ENCODE measurements at places on chromosomes 11 and 22.

DNA sequence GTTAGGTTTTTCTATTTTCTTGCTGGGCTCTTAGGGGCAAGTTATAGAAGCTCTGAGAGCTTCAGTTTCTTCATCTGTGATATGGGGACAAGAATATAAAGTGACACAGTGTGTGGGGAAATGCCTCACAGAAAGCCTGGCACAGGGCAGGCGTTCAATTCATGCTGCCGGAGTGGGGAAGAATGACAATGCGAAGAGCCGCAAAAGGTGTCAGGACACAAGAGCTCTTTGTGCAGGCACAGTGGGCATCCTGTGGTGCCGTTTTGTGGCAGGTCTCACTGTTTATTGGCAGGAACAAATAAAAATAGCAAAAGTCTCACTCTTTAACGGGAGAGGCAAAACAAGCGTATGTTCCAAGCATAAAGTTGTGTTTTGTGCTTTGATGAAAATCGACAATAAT lies 112.1 kb downstream of the TIMP3 start:
- DNase-seq = no peak

GRCh38 chr11:15993345-15993744 lies 363.0 kb downstream of the SOX6 start:
- DNase-seq = no peak

DNA sequence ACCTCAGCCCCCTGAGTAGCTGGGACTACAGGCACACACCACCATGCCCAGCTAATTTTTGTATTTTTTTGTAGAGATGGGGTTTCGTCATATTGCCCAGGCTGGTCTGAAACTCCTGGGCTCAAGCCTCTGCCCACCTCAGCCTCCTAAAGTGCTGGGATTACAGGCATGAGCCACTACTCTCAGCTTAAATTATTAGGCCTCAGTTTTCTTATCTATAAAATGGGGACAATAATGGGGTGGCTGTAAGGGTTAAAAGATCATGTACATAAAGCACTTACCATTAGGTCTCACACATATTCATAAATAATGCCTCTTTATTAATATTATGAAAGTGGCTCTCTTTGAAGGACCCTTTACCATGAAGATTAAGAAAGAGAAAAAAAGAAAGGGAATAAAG lies 31.5 kb upstream of the CKAP5 start:
- DNase-seq = no peak

DNA sequence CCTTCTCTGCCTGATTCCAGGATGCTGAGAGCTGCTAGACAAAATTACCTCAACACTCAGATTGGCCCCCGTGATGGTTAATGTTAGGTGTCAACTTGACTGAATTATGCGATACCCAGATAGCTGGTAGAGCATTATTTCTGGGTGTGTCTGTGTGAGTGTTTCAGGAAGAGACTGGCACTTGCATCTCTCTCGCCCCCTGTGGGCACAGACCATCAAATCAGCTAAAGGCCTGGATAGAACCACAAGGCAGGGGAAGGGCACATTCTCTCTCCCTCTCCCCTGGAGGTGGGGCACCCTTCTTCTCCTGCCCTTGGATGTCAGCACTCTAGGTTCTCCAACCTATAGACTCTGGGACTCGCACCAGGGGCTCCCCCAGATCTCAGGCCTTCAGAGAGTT lies 79.7 kb downstream of the KIRREL3 start:
- DNase-seq = no peak

- DNase-seq = no peak
These were observed 12.7 kb downstream of the DDI1 start for GRCh38 chr11:104049116-104049515.

- DNase-seq = no peak
These were observed 8.4 kb downstream of the SELENOO start for GRCh38 chr22:50208939-50209892.

GRCh38 chr11:104451197-104451893 lies 287.4 kb upstream of the PDGFD start:
- no peak for DNase-seq

DNA sequence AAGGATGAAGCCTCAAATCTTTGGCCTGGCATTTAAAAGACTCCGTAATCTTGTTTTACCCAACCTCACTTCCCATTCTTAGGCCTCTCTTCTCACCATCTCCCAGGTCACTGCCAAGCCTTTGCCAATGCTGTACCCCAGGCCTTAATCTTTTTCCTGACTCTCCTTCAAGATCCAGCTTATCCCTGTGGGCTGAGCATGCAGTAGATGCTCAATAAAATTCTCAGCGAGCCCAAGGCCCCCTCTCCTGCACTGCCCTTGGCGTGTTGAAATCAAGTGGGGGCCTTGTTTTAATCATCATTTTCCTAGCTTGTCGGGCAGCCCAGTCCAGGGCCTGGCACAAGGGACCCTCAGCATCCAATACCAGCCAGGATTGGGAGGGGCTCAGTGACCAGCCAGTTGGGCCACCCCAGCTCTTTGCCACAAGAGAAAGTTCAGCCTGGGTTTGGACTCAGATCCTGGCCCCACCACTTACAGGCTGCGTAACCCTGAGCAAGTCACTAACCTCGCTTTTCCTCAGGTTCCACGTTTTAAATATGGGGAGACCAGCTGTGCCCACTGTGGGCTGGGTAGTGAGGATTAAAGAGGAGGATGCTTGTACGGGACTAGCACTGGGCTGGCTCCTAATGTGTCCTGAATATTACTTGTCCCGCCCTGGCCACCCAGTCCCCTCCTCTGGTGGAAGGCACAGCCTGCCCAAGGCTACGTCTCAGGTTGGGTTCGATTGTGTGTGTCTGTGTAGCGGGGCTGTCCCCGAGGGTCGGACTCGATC lies 943 bp upstream of the YWHAH start:
- no peak for DNase-seq

DNA sequence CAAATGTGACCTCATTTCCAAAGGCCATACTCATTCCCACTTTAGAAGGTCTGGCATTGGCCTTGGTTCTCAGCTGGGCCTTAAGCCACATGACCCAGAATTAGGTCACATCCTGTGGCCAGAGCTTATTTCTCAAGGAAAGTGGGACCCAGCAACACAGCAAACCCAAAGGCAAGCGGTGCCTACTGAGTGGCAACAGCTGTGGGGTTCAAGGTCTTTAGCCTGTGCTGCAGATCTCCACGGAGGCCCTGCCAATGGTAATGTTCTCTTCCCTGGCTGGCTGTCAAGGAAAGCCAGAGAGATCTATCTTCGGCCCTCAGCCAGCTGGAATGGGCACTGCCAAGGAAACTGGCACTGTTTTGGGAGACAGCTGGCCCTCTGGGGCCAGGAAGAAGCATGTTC lies 41.5 kb upstream of the TP53I11 start:
- DNase-seq = no peak

Measured in dorsolateral prefrontal cortex (tissue), 122 donors.